Sigmoid colon (tissue), 7 donors: ENCODE measurements at places on chromosomes 11 and 22. TPM values are rescaled to one million over a fixed set of nuclear protein-coding genes. Genes with fewer than 3 reads are reported as not detected.

The KCNJ5 gene
- polyA plus RNA-seq = 0.60 TPM

The EMID1 gene
- polyA plus RNA-seq = 3.6 TPM

The LRP4 gene
- 2.4 TPM for polyA plus RNA-seq

The ARVCF gene
- polyA plus RNA-seq = 13.3 TPM

The TYMP gene
- 169 TPM for polyA plus RNA-seq

The VWCE gene
- 0.61 TPM for polyA plus RNA-seq

The TUB gene
- polyA plus RNA-seq = 1.8 TPM

The BRSK2 gene
- not detected for polyA plus RNA-seq

The KCNA4 gene
- polyA plus RNA-seq = not detected

The TMEM123 gene
- polyA plus RNA-seq = 37.2 TPM

The RIBC2 gene
- 1.5 TPM for polyA plus RNA-seq

The TYR gene
- polyA plus RNA-seq = not detected

The CDC45 gene
- 16.6 TPM for polyA plus RNA-seq

The CSF2RB gene
- 11.4 TPM for polyA plus RNA-seq

The SAA1 gene
- 11.4 TPM for polyA plus RNA-seq

The OR10A2 gene
- not detected for polyA plus RNA-seq

The GP1BB gene
- not detected for polyA plus RNA-seq

The CCDC188 gene
- not detected for polyA plus RNA-seq

The BTG4 gene
- polyA plus RNA-seq = not detected

The IPO7 gene
- polyA plus RNA-seq = 21.3 TPM
